NCI-H2081 (cell line): ENCODE measurements at places on chromosomes 12 and 14.

- DNase-seq = no peak
Observed at GRCh38 chr12:116898669-116899068, 12.1 kb upstream of the FBXW8 start.

DNA sequence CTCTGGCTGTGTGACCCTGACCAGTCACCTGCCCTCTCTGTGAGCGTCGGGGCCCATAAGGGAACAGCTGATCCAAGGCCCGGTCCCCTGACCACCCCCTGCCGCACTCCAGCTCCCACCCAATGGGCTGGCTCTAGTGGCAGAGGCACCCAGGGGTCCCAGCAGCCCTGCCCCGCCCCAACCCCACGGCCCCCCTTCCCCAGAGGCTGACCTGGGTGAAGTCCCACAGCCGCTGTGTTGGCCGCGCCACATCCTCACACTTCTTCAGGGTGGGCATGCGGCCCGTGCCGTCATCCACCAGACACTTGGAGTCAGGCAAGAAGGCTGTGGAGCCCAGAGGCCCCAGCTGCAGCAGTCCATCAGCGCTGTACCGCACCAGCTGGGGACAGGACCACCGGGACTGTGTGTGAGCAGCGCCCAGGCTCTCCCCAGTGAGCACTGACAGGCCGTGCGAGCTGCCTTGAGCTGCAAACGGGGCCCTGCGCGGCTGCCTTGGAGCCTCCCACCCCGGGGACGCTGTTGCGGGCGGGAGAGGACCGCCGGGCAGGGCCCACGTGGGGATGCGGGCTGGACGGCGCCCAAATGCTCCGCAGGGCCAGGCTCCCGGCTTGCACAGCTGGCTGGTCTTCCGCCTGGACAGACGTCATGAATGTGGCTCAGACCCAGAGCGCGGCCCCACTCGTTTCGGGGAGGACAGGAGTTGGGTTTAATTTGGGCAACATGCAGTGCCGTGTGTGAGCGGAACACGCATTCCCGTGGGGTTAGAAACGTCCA lies 53.5 kb downstream of the NOC4L start:
- no peak for DNase-seq

DNA sequence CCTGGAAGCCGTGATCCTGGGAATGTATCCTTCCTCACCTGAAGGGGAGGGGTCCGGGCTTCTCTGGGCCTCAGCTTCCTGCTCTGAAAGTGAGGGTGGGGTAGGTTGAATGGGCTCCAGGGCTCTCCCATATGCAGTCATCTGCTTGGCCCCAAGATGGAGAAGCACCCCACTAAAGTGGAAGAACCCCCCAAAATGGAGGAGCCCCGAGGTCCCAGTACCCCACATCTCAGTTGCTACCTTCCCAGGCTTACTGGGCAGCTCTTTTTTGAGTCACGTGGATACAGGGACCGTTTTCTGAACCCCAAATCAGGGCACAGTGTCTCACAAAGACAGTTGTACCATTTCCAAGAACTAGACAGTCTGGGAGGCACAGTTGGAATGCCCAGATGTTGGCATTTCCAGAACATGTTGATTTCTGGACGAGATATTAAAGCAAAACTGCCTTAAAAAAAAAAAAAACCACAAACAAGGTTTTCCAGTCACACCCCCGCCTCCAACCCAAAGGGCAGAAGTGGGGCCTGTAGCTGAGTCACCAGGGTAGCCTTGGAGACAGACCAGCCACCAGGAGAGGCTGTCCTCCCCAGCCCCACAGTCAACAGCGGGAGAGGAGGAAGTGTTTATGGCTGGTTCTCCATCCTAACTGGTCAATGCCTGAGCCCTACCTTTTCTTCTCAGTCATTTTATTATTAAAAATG lies 12.1 kb downstream of the VASH1 start:
- no peak for DNase-seq

DNA sequence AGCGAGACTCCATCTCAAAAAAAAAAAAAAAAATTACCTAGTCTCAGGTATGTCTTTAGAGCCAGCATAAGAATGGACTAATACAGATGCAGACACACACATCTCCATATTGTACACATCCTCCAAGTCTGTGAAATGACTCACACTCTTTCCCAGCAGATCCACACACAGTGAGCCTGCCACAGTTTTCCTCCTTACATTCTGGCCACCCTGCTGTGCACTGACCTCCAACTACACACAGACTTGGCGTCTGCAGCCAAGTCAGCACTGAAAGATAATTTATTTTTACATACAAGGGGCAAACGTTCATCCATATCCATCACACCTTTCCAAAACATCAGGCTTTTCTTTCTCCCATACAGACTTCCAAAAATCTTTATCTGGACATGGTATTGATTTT lies 115.9 kb downstream of the SLC25A21 start:
- no peak for DNase-seq

DNA sequence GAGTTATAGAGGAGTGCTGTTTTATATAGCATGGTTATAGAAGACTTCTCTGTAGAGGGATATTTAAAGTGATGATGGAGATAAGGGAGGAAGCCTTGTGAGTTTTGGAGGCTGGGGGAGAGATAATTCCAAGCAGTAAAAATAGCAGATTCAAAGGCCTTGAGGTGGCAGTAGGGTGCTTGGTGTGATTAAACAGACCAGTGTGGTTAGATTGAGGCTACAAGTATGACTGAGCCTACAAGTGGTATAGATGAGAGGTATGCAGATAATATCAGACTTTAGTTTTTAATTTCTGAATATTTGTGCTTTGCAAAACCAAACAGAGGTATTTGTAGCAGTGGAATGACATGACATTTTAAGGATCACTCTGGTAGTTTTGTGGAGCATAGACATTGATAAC lies 20.3 kb downstream of the FANCM start:
- no peak for DNase-seq

DNA sequence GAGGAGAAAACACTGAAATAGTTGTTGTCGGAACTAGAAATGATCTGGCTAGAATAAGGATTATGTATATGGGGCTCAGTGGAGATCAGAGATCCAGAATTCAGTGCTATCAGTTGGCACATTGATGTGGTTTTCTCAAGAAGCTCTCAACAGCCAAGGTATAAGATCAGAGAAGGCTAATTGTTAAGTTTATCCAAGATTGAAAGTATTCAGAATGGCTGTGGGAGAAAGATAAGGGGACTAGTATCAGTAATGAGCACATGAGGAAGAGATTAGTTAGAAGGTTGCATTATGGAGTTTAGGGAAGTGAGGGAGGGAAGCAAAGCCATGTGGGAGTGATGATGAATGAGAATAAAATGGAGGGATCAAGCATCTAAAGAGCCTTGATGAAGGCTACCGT lies 128.1 kb upstream of the MIS18BP1 start:
- DNase-seq = no peak

GRCh38 chr14:34646570-34647255 lies 16.8 kb upstream of the SNX6 start:
- DNase-seq = no peak
